ENCODE measurements at places on chromosomes 6 and 20.

GRCh38 chr6:33686225-33686924 is 25.1 kb downstream of the UQCC2 start:
- no peak for DNase-seq

- no peak for DNase-seq
These were observed 17.0 kb downstream of the SERPINB9 start for GRCh38 chr6:2885967-2886735.

DNA sequence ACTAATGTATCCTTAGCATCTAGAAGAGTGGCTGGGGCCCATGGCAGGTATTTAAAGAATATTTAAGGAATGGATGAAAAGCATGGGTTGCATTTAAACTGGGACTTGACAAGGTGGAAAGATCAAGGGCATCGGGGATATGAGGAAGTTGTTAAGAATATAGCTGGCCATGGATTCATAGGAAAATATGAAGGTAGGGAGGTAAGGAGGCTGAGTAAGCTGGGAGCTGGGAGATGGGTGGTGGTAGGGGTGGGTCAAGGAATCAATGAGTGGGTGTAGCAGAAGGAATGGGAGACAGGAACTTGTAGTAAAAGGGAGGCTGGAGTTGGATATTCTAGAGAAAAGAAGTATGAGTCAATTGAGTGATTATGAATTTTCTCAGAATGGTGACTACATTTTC is 44.0 kb upstream of the MOCS1 start:
- DNase-seq = no peak

DNA sequence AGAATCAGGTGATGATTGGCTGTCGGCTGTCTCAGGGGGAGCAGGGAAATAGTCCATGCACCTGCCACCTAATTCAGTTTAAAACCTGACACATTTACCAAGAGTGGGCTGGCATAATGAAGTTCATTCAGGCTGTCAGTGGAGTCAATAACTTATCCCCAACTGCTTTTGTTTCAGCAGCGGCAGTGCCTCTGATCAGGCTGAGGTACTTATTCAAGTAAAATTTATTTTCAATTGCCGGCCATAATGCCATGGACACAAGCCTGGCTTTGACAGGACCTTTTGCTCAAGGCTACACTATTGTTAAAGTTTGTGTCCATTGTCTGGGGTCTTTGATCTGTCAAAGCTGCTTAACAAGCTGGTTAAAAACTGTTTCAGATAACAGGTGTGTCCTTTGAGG is 20.6 kb downstream of the OLIG3 start:
- no peak for DNase-seq

GRCh38 chr20:63690898-63691710 is 5.3 kb upstream of the TNFRSF6B start:
- DNase-seq = no peak

GRCh38 chr6:28203201-28203600 is 21.9 kb upstream of the ZSCAN9 start:
- DNase-seq = no peak

- DNase-seq = no peak
These were observed 491.4 kb upstream of the SOX4 start for GRCh38 chr6:21102201-21102600.

- no peak for DNase-seq
These were observed 26.5 kb downstream of the LBP start for GRCh38 chr20:38372806-38373205.

DNA sequence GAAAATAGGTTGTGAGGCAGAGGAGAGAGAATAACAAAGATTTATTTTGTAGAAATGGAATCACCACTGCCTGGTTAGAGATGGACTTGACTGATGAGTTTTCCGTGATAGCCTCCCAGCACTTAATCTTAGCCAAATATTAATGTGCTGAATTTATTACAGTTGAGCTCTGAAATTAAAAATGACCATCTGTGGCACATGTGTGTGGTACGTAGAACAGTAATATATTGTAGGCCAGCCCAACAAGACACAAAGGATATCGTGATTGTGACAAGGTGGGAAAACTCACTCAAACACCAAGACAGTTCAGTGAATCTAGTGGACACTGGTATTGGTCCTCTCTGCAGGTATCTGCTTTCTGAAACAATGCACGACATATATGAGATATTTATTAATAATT is 119.4 kb downstream of the HAO1 start:
- DNase-seq = no peak

GRCh38 chr20:22771706-22772105 is 187.3 kb upstream of the FOXA2 start:
- DNase-seq = no peak

DNA sequence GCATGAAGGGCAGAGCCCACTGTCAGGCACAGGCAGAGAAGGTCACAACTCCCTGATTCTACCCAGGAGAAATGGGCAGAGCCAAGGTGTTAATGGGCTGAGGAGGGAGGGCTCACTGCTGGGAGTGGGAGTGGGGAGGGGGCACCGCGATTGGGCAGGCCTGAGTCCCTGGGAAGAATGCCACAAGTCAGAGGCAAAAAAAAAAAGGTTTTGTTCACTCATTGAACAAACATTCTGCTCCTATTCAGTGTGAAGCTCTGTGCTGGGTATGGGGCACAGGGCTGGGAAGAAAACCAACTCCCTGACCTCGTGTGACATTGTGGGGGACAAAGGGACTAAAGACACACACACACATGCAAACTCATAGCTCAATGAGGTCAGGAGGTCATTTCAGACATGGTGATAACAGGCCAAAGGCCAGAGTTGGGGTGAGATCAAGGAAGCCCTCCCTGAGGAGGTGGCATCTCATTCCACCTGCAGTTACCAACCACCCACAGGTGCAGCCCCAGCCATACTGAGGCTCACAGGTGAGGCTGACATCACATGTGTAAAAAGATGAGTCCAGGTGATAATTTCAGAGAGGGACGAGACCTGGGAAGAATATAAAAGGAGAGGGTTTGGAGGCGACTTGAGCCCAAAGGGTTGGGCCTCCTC is 3.2 kb upstream of the PMEPA1 start:
- DNase-seq = no peak

DNA sequence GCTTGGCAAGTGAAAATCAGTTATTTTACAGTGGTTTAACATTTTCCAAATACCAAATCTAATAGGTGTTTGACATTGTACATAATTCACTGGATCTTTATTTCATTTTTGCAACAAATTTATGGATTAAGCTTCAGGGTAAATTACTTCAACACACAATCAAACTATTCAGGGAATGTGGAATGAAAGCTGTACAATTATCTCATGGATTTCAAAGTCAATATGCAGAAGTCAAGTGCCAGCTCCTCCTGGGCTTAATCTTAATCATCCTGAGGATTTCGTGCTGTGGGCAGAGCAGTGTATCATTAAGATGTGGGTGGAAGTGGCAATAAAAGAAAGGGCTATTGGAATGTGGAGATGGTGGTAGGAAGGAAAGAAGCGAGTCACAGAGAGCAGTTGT is 548.8 kb downstream of the COL12A1 start:
- DNase-seq = peak; percentile 80

DNA sequence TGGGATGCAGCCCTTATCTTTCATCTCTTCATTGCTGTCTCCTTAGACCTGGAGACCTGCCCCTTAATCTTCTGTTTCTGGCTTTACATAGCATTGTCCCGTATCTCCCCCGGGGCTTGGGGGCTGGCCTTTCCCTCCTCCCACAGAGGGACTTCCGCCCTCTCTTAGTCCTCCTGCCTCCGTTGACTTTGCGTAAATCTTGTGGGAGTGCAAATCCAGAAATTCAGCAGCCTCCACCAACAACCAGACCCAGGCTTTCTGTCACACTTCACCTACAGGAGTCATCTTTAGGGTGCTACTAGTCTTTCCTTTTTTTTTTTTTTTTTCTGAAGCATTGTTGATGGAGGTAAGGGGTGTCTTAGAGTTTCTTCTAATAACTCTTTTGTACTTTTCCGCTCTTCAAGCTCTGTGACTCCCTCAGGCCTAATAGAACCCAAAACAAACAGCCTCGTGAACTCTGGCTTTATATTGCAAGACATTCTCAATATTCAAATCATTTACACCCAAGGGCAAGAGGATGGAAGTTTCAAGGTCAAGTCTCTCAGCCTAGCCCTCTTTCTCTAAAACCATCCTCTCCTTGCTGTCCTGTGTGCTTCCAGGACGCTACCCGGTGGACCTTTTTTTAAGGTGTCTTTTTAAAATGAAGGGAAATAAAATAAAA is 66.2 kb downstream of the RREB1 start:
- no peak for DNase-seq

- DNase-seq = peak; percentile 75
These were observed 154.7 kb upstream of the LAMP5 start for GRCh38 chr20:9359561-9360308.

- no peak for DNase-seq
These were observed 7.4 kb upstream of the CD83 start for GRCh38 chr6:14110001-14110818.

DNA sequence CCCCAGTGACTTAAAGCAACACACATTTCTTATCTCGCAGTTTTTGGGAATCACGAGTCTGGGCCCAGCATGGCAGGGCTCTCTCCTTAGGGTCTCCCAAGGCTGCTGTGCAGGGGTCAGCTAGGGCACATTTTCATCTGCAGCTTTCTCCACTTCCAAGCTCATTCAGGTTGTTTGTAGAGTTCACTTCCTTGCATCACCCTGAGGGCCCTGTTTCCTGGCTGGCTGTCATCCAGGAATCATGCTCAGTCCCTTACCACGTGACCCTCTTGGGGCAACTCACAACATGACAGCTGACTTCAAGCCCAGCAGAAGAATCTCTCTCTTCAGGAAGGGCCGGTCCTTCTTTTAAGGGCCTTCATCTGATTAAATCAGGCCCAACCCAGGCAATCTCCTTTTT is 21.3 kb downstream of the SNAP25 start:
- peak; percentile 23 for DNase-seq

GRCh38 chr20:51535674-51536073 is 6.8 kb downstream of the NFATC2 start:
- no peak for DNase-seq

Measured in EH (cell line).